ENCODE measurements at places on chromosomes 2 and 18.

GRCh38 chr2:165471349-165471950 is 2.0 kb downstream of the CSRNP3 start:
- no peak for DNase-seq

- DNase-seq = peak; percentile 33
Observed at GRCh38 chr2:170530284-170530745, 184.8 kb upstream of the SP5 start.

DNA sequence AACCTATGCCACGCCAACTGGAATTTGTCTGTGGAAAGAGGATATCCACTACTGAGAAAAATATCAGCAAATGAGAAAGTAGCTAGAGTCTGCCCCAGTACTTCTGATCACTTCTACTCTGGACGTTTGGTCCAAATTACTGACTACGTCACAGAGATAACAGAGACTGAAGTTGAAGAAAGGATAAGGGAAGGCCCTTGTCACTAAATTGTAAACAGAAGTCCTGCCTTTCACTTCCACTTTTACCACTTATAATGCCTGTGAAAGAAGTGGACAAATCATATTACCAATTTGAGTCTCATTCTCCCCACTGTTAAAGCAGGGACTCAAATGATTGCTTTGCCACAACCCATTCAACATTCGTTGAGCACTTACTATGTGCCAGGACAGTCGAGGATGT is 173.9 kb upstream of the ERBB4 start:
- peak; percentile 11 for DNase-seq

GRCh38 chr2:3263487-3263886 is 114.1 kb downstream of the EIPR1 start:
- no peak for DNase-seq

Measured in globus pallidus (tissue), 1 donor.